ENCODE measurements at places on chromosomes 1 and 21. TPM values are rescaled to one million over a fixed set of nuclear protein-coding genes. Genes with fewer than 3 reads are reported as not detected.

DNA sequence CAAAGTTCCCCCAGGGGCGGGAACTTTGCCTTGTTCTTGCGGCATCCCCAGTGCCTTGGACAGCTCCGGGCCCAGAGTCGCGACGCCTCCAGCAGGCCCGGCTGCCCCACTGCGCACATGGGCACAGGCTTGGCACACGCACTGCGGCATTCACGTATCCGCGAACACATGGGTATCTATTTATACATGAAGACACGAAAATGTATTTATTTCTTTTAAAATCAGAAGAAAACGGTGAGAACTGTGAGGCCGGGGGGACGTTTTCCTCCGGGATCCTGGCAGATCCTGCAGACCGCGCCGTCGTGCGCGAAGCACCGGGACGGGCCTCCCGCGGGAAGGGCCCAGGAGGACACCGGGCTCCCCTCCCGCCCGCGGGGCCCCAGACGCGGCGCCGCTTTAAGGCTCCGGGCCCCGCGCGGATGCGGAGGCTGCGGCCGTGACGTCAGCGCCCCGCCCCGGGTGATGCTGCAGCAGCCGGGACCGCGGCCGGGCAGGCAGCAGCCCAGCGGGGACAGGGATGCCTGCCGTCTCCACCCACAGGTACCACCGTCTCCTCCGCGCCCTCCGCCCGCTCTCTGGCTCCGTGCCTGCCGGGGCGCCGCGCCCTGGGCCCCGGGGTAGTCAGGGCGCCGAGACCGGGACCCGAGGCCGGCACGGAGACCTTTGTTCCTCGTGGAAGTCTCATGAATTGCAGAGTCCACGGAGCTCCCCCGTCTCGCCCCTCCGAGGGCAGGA, at the start of gene SLC45A1:
Gene SLC45A1 (plus strand): TSS at position 468 of the 735 bp plus-strand sequence. CDS start 6,216 bp downstream, outside the sequence.
- peak; percentile 53 for DNase-seq

GRCh38 chr21:26846036-26846931, 1.1 kb upstream of the ADAMTS1 start:
- DNase-seq = peak; percentile 68

- DNase-seq = no peak
Observed at GRCh38 chr1:89550995-89551394, 26.4 kb downstream of the LRRC8B start.

DNA sequence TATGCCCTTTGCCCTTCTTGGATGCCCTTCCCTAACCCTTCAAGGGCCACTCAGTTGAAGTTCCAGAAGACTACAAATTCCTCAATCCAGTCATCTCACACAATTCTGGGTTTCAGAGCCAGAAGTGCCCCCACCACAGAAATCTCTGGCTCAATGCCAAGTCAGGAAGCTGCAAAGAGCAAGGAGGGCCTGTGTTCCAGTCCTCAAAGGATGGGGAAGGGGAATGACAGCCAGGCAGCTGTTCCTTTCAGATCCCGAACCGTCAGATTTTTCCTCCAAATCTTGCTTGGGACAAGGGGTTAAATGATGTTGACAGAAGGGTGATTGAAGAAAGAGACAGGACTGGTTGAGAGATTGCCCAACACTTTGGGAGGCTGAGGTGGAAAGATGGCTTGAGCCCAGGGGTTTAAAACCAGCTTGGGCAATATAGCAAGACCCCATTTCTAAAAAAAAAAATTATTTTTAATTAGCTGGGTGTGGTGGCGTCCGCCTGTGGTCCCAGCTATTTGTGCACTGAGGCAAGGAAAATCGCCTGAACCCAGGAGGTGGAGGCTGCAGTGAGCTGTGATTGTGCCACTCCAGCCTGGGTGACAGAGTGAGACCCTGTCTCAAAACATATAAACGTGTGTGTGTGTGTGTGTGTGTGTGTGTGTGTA, 716 bp upstream of the HPDL start:
- no peak for DNase-seq

DNA sequence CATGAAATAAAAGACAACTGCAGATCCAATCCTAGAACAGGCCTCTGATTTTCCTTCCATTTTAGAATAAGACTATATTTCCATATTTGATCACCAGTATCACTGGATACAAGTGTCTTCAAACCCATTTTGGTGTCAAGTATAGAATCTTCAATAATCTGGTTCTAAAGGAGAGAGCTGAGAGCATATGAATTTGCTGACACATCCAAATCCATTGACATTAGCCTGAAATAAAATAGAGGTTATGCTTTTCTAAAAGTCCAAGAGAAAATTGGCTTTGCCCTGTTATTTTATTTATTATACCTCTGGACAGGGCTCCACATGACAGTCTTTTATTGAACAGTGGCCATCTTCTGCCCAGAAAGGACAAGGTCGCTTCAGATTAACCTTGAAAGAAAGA, 28.6 kb downstream of the ERO1B start:
- no peak for DNase-seq

DNA sequence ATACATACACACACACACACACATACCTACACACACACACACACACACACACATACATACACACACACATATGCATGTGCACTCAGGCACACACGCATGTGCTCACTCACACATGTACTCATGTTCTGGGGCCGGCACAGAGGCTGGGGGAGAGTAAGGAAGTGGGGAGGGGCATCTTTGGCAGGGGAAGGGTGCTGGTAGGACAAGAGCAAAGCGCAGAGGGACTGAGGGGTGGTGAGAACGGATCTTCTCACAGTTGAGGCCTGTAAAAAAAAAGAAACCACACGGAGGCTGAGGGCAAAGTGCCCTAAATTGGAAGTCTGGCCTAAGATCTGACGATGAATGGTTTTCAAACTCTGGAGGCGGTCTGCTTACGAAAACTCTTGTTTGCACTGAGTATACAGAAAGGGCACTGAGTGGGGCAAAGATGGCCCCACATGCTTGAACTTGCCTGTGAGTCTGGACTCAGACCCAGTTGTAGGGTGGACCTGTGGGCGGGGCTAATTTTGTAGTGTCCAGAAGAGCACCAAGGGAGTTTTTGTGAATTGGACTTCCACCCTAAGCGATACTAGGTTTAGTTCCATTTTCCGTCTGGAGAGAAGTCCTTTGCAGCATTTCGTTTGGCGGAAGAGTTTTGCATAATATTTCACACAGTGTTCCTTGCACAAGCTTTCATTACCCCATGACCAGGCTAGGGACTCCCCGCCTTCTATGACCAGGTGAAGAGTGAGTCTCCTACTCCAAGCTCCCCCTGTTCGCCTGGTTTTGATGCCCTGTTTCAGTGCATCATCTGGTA, 79.3 kb upstream of the LYST start:
- no peak for DNase-seq

- no peak for DNase-seq
Observed at GRCh38 chr1:153347856-153348255, 785 bp downstream of the PGLYRP4 start.

- DNase-seq = no peak
Observed at GRCh38 chr1:220153147-220153546, 59.2 kb downstream of the IARS2 start.

GRCh38 chr1:100721526-100722207, 2.1 kb downstream of the VCAM1 start:
- DNase-seq = no peak

DNA sequence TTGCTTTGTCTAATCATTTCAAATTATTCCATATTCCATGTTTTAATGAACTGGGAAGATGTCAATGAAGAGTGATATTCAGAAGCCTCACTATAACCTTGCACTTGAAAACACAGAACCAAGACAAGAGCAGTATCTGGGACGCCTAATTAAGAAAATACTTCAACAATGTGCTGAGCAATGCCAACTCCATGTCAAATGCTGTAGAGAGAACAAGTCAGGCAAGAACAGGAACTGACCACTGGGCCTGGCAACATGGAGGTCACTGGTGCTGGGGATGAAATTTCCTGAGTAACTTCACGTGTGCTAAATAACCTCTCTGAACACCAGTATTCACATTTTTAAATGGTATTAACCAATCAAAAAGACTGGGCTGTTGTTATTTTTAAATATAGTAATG, 22.8 kb downstream of the HEATR1 start:
- DNase-seq = no peak

GRCh38 chr21:36422279-36423098, 37.3 kb downstream of the CHAF1B start:
- peak; percentile 41 for DNase-seq

GRCh38 chr1:234582186-234582585, 27.8 kb downstream of the IRF2BP2 start:
- DNase-seq = peak; percentile 54

The DTL gene
- 0.52 TPM for total RNA-seq

The GMEB1 gene
- total RNA-seq = 11.5 TPM

The CLCA1 gene
- total RNA-seq = not detected

The SLC6A9 gene
- 0.63 TPM for total RNA-seq

The LCE1B gene
- total RNA-seq = not detected

The SEC22B gene
- total RNA-seq = 14.6 TPM
